K562 (cell line): ENCODE measurements at places on chromosomes 16 and 17. TPM values are rescaled to one million over a fixed set of nuclear protein-coding genes. Genes with fewer than 3 reads are reported as not detected.
A peak's percentile ranks its signal among the peaks of the same experiment; 100 is the strongest.

The PPY gene
- not detected in 2 replicates for total RNA-seq

The CASKIN2 gene
- total RNA-seq: 12.2 and 14.5 TPM in 2 replicates

The AATK gene
- 0.51 and 0.55 TPM in 2 replicates for total RNA-seq

GRCh38 chr16:79429381-79430190 lies 171.0 kb downstream of the MAF start:
- H3K4me1 ChIP-seq: no peaks in the 10 kb centered on the region
- no peak overlapping the region for H3K27ac ChIP-seq
- no peaks in the 10 kb centered on the region for H3K36me3 ChIP-seq
- peaks cover 53% of the 10 kb centered on the region for H3K27me3 ChIP-seq
- no peak for DNase-seq

- H3K4me1 ChIP-seq: no peaks in the 10 kb centered on the region
- no peaks in the 10 kb centered on the region for H3K36me3 ChIP-seq
- H3K27ac ChIP-seq: no peak overlapping the region
- no peak overlapping the region for H3K4me3 ChIP-seq
- H3K27me3 ChIP-seq: peaks cover 6% of the 10 kb centered on the region; the same call in 2 of the 3 replicates
Observed at GRCh38 chr16:85873153-85873552, 25.8 kb upstream of the IRF8 start.

DNA sequence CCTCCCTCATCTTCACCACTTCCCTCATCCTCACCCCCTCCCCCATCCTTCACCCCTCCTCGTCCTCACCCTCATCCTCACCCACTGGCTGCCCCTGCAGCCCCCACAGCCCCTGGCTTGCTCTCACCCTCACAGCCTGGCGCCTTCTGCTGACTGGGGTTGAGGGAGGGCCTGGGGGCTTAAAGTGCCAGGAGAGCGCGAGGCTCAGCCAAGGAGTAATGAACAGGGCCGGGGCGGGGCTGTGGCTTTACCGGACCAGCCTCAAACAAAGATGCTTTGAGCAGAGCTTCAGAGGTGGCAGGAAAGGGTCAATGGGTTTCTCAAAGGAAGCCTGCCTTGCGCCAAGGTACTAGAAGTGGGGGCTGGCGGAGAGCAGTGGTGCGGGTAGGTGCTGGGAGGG lies at the start of gene PRSS33:
PRSS33 (minus strand) TSS at position 155 of the 400 bp plus-strand sequence. CDS start 1,013 bp downstream, outside the sequence.
- H3K27ac ChIP-seq: no peak within 1 kb of the TSS
- no peaks in the 10 kb centered on the region for H3K36me3 ChIP-seq
- peaks cover 4% of the 10 kb centered on the region; the same call in 2 of the 3 replicates for H3K4me1 ChIP-seq
- DNase-seq: no peak

DNA sequence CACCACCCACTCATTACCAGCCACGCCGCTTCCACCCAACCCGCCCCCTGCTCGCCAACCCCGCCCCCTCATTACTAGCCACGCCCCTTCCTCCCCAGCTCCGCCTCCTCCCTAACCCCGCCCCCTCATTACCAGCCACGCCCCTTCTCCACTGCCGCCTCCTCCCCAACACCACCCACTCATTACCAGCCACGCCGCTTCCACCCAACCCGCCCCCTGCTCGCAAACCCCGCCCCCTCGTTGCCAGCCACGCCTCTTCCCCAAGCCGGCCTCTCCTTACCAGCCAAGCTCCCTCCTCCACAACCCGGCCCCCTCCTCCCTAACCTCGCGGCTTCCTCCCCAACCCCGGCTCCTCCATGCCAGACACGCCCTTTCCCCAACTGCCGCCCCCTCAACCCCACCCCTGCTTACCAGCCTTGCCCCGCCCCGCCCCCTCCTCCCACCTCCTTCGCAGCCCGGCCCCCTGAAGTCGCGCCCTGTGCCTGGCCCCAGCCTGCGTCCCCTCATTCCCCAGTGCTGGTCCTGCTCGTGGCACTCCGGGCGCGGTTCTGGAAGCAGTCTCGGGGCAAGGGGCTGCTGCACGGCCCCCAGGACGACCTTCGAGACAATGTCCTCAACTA lies 7.3 kb downstream of the SLC22A31 start:
- H3K27me3 ChIP-seq: peaks cover 14% of the 10 kb centered on the region; the same call in 1 of the 2 replicates
- no peaks in the 10 kb centered on the region; the same call in 1 of the 3 replicates for H3K4me1 ChIP-seq
- peak overlapping the region; percentile 19 for H3K4me3 ChIP-seq
- no peaks in the 10 kb centered on the region for H3K36me3 ChIP-seq

DNA sequence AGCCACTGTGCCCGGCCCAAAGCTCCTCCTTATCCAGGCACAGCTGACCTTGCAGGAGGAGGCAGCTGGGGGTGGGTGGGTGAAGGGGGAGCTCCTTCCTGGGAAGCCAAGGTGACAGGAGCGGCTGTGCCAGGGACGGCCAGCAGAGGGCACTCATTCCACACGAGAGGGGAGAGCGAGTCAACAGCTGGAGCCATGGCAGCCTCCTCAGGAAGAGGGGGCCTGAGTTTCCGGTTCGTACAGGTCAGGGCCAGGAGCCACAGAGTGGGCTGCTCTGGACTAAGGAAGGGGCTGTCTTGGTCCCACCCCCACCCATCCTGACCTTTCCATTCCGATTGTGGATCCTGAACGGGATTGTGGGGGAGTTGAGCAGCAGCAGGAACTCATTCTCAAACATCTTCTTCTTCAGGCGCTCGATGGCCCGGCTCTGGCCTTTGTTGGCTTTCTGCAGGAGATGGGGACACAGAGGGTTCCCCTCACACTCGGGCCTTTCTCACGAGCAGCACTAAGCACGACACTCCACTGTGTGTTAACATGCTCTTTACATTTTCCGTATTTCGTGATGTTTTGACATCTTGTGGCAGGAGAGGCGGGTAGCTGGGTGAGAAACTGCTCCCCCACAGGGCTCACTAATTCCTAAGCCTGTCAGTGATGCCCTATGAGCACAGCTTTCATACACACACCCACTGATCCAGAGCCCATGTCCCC lies 61.6 kb downstream of the TIMM22 start:
- no peak overlapping the region for H3K27ac ChIP-seq
- H3K27me3 ChIP-seq: no peaks in the 10 kb centered on the region
- H3K4me1 ChIP-seq: no peaks in the 10 kb centered on the region
- no peaks in the 10 kb centered on the region for H3K36me3 ChIP-seq
- peak; percentile 58 for DNase-seq

DNA sequence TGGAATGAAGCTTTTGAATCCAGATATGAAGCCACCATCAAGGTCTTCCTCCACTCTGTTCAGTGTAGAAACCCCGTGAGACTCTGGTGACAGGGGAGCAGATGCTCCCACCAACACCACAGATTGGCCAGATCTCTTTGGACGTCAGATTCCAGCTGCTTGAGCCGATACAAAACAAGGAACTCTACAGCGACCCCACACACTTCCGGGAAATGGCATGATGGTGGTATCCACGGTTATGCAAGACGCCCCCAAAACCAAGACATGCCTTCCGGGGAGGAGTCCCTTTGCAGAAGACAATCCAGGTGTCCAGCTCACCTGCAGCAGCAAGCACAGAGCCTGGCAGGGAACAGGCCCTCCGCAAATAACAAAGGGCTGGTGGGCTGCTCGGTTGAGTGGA lies 19.8 kb upstream of the PITPNA start:
- DNase-seq: no peak
- H3K27me3 ChIP-seq: no peaks in the 10 kb centered on the region
- no peak overlapping the region for H3K4me3 ChIP-seq
- no peaks in the 10 kb centered on the region for H3K36me3 ChIP-seq
- H3K27ac ChIP-seq: no peak overlapping the region
